Prostate gland (tissue), 2 donors: ENCODE measurements at places on chromosomes 7 and 10. TPM values are rescaled to one million over a fixed set of nuclear protein-coding genes. Genes with fewer than 3 reads are reported as not detected.
A peak's percentile ranks its signal among the peaks of the same experiment; 100 is the strongest.

DNA sequence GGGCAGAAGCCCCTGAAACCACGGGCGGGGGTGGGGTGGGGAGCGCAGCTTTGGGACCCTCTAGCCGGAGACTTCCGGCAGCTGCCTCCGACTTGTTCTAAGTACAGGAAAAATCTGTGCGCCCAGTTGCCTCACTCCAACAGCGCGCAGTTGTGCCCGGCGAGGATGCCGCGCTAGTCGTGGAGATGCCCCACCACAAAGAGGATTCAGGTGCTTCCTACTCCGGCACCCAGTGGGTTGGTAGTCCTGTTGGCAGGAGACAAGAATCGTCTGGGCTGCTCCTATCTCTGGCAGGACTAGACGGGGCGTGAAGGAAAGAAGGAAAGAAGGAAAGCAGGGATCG lies 465 bp upstream of the NPY start:
- DNase-seq, result no peak

PON3 gene
- total RNA-seq, result 9.5 TPM

GRCh38 chr10:72796042-72796441 lies 97.5 kb upstream of the OIT3 start:
- DNase-seq, result no peak

DNA sequence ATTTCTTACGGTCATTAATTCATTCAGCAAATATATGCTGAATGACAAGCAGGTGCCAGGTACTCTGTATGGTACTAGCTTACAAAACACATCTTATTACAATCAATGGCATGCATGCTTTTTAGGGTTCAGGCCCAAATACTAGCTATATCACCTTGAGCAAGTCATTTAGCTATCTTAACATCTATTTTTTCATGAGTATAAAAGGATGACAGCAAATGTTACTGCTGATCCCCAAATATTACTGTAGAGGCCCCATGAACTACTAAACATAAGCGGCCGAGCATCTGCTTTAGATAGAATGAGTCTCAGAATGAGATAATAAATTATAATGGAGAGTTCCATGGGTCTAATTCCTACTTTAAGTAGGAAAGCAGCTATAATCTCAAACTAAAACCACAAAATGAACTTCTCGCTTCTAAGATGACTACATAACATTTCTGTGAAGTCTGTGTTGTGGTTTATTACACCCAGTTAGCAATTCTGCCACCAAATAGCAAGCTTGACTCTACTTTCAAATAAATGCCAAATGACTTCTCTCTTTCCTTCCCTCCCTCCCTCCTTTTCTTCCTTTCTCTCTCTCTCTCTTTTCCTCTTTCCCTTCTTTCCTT lies 113.7 kb upstream of the LRRN3 start:
- no peak for DNase-seq

DNA sequence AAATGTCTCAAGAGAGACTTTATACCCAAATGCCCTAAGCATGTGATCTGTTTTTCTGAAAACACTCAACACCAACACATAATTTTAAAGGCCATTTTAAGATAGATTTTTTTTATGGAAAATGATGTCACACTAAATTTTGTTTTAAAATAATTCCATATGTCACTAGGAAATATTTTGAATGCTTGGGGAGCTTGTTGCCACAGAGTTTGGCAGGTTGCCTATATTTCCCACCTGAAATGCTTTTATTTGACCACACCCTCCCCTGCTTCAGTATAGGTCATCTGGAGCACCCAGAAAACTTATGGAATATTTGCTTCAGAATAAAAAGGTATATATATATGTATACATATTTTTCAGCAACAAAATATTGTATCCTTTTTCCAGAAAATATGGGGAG lies 180.0 kb upstream of the ANK3 start:
- DNase-seq, result no peak

MYL7 gene
- not detected for total RNA-seq

UCMA gene
- not detected for total RNA-seq

SDK1 gene
- total RNA-seq, result 4.8 TPM

INHBA gene
- total RNA-seq, result 6.6 TPM

DNA sequence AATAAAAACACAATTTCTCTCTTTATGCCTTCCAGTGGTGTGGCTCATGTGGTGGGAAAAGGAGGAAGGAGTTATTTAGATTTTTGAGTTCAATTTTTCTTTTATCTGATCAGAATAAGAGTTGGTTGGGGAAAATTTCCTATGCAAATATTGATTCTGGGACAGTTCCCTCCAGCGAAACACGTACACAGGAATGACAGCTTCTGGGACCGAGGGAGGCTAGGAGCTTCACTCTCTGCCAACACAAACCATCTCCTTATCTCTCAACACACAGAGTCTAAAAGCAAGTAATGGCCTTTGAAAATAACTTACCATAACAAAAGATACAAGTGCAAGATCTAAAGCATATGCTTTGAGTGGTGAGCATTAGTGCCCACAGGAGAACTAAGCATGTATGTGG lies 122.7 kb downstream of the RAPGEF5 start:
- DNase-seq, result no peak

NEBL gene
- 29.0 TPM for total RNA-seq

MMP21 gene
- total RNA-seq, result not detected

SUV39H2 gene
- 15.3 TPM for total RNA-seq

RADIL gene
- 1.8 TPM for total RNA-seq

DNA sequence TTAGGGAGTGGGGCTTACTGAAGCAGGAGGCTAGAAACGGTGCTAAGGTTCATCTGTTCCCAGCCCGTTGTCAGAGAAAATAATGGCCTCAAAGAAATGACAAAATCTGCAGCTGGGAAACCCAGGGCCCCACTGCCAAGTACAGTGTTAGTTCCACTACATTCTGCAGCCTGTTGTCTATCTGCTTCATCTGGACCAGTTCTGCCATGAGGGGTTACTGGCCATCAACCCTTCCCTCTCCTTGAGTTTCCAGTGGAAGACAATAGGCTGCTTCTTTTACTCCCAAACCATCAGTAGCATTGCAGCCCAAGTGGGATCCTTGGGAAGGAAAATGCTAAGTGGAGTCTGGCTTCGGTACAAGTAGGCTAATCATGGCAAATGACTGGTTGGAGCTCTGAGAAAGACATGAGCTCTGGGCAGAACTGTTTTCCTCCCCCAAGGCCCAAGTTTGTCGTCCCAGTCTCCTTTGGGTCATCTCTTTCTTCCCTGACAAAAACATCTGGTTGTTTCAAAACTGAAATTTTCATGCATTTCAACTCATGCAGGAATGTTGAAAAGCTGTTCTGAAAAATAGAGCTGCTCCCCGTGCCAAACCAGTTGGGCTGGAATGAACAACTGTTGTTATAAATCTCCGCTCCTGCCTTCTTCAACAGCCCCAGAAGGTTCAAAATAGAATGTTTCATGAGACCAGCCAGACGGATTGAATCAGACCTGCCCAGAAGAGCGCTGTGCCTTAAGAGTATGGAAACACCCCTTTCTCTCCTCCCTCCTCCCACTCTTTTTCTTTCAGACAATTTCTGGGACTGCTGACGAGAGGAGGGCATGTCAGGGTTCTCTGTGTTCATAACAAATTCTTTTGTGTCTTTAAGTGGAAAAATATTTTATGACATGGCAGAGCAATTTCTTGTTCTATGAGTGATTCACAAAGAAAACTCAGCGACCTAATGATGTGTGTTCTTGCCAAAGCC lies 116.6 kb downstream of the RAB18 start:
- no peak for DNase-seq

- DNase-seq, result no peak
These were observed 50.8 kb downstream of the ATAD1 start for GRCh38 chr10:87767253-87767652.

SEMA3C gene
- total RNA-seq, result 147 TPM

- DNase-seq, result no peak
These were observed 43.4 kb upstream of the PRSS58 start for GRCh38 chr7:142301299-142301698.

- DNase-seq, result no peak
These were observed 6.0 kb downstream of the RBP3 start for GRCh38 chr10:47354165-47354564.

GRCh38 chr10:13847201-13847631 lies 260.5 kb downstream of the PRPF18 start:
- DNase-seq, result no peak

GRCh38 chr7:100476101-100476780 lies 2.8 kb downstream of the TSC22D4 start:
- DNase-seq, result no peak

AOAH gene
- 4.1 TPM for total RNA-seq

- DNase-seq, result peak; percentile 56
These were observed 46.9 kb downstream of the AHCYL2 start for GRCh38 chr7:129271500-129272355.
